ENCODE measurements at places on chromosomes 5 and 9.

- no peak for DNase-seq
Observed at GRCh38 chr9:97153967-97154366, 115.0 kb upstream of the CTSV start.

DNA sequence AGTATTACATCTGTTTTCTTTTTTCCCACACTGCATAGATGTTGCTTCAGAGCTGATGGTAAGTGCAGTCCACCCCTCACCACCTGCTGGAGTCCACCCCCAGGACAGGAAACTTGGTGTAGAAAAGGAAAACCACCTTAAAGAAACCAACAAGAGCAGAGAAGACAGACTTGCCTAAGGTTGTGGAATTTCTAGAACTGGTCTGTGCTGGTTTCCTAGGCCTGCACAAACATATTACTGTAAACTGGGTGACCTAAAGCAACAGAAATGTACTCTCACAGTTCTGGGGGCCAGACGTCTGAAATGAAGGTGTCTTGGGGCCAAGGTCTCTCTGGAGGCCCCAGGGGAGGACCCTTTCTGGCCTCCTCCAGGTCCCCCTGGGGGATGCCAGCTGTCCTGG lies 293.4 kb upstream of the IRX1 start:
- DNase-seq, result no peak

GRCh38 chr5:139156814-139157213 lies 41.4 kb downstream of the SIL1 start:
- no peak for DNase-seq

GRCh38 chr5:53127107-53127506 lies 17.6 kb upstream of the MOCS2 start:
- no peak for DNase-seq

DNA sequence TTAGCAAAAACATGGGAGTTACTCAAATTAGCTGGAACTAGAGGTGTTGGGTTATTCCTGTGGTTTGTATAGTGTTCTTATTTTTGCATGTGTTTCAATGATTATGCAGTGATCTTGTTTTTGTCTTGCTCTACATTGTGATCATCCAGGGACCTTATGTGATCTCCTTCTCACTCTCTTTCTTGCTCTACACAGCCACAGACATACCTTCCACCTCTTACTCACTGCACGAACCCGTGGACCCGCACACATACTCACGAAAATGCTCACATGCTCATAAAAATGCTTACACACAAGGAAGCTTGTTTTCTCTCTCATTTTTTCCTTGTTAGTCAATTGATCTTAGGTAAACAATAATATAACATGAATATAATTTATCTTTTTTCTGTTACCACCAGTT lies 187.1 kb downstream of the KDM4C start:
- no peak for DNase-seq

DNA sequence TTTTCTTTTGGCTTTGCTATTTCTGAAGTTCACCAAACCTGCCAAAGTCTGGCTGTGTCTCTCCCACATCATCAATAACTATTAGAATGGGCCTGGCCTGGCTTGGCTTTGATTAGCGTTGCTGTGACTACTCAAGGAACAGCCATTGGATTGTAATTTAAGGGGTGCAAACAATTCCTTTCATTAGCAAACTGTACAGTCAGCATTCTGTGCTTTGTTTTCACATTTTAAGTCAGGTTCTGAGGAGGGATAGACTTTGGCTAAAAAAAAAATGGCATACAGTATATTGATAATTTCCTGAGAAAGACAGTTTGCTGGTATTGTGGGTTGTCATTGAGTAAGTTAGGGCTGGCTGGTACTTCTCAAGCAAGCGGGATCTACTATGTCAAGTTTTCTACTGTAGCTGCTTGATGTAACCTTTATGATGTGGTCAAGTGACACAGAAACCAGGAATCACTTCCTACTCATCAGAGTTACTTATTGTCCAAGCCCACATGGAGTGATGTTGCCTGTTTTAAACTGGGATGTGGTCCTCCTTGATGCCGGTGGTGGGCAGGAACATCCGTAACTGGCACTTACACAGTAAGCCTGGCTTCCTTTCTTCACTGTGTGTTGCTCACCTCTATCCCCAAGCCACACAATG lies 161.4 kb downstream of the CD180 start:
- no peak for DNase-seq

DNA sequence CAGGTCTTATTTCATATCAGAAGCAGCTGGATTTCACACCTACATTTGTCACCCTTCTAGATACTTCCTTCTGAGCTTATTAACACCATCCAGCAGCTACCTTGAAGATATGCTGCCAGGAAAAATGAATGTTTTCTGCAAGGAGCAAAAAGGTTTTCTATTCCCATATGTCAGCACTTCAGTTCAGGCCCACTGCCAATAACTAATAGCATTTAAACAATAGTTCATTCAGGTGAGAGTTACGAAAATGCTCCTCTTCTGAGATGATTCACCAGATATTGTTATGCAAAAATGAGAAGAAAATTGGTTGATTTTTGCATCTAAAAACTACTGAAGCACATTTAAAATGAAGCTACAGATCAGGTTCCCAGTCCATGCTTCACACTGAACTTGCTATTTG lies 56.4 kb upstream of the ISL1 start:
- no peak for DNase-seq

GRCh38 chr5:14745753-14746152 lies 81.2 kb downstream of the OTULIN start:
- DNase-seq, result no peak

- no peak for DNase-seq
Observed at GRCh38 chr5:61498121-61498520, 166.1 kb downstream of the ZSWIM6 start.

GRCh38 chr9:86376016-86376415 lies 21.8 kb upstream of the TUT7 start:
- DNase-seq, result no peak

DNA sequence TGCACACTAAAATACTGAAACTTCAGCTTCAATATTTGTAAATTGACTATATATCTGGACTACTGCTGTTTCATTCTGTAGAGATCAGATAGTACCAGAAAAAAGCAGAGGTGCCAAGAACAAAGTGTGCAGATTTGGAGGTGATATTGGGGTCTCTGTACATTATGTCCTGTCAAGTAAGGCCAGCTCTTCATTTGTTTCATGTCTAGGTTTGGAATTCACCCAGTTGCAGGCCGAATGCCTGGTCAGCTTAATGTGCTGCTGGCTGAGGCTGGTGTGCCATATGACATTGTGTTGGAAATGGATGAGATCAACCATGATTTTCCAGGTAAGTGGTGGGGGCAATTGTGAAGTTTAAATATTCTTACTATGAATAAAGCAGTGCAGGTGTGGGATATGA lies 96.9 kb downstream of the NNT start:
- no peak for DNase-seq

- DNase-seq, result no peak
Observed at GRCh38 chr5:65186646-65187227, 295.0 kb downstream of the ADAMTS6 start.

- DNase-seq, result no peak
Observed at GRCh38 chr5:92019376-92019990, 636.4 kb upstream of the ARRDC3 start.

DNA sequence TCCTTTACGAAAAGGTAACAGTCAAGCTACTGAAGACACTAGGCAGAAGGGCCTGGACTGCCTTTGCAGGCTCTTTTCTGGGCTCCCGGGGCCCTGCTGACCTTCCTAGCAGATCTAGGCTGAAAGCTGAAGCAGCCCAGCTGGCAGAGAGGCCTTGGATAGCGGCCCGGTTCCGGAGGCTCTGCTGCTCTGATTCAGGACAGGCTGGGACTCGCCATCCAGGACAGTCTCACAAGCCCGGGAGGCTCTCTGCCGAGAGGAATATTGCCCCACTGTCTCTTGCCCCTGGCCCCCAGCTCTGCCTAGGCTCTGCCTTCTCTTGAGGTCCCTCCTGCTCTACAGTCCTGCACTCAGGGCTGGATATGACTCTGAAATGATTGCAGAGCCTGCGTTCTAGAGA lies 67.8 kb downstream of the PSD2 start:
- DNase-seq, result no peak

- DNase-seq, result no peak
Observed at GRCh38 chr9:739362-739761, 102.1 kb upstream of the DMRT1 start.

- DNase-seq, result no peak
Observed at GRCh38 chr5:150607105-150607504, 33.4 kb upstream of the SYNPO start.

DNA sequence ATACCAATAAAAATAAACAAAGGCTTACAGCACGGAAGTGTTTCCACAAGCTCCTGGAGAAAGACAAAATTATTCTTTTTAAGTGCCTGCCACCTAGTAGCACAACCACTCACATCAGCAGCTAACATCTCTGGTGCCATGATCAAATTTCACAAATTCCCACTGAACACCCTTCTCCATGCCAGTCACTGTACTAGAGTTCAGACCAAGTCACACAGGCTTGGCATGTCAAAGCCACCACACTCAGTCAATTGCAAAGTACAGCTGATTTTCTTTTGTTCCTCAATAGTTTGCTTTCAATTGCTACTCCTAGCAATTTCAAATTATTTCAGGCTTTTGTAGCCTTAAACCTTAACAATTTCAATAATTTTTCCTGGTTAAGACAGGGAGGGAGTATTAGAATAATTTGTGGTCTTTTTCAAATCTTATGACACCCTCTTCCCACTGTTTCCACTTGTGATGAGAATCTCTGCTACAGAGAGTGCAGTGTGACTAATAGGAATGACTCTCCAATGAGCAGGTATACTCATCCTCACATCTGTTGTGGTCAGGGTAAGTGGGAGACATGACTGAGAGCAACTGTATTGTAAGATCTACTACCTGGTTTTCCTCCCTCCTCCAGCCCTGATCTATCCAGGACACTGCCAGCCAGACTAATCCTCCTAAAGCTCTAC lies 46.2 kb downstream of the RNF145 start:
- peak; percentile 63 for DNase-seq

- no peak for DNase-seq
Observed at GRCh38 chr9:80467632-80468031, 895.9 kb downstream of the TLE4 start.

DNA sequence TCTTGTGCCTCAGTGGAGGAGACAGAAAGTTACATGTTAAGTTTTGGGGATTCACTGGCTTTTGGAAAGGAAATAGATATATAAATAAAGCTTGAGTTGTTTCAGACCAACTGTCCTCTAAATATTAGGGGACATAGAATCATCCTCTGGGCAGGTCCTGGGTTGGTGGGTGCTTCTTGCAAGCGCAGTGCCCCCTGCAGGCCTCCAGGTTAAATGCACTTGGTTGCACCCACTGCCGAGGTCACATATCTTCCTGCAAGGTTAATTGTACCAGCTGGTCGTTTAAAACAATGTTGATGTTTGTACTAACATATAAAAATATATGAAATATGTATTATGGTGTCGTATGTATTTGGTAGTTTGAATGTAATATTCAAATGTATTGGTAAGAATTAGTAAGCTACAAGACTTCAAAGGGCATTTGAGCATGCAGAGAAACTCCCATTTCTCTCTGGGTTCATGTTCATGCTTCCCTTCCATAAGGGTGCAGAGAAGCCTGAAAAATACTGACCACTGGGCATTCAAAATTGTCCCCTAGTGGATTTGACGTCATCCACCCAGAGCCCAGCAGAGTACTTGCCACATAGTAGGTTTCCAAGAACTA lies 87.0 kb downstream of the ZNF618 start:
- DNase-seq, result no peak

DNA sequence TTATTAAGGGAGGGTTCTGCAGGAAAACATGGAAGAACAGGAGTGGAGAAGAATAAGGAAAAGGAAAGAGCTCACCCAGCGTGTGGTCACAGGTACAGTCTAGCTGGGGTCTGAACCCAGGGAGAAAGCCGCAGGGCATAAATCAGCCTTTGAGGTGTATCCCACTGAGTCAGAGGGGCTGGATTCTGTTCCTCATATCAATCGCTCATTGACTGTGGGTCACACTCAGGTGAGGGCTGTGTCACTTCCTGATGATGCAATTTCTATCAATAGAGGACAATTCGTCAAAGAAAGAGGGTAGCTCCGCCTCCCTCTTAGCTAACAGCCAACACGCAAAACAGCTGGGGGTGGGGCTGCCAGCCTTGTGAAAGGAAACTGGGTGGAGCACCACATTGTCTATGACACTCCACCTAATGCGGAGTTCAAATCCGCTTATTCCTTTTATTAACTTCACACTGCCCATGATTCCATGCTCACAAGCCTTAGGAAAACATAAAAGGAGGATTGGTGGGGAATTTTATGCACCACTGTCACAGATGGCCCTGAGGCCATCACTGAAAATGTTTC lies 176.2 kb downstream of the ICE1 start:
- no peak for DNase-seq

- DNase-seq, result no peak
Observed at GRCh38 chr9:72622186-72622585, 100.8 kb downstream of the TMC1 start.

DNA sequence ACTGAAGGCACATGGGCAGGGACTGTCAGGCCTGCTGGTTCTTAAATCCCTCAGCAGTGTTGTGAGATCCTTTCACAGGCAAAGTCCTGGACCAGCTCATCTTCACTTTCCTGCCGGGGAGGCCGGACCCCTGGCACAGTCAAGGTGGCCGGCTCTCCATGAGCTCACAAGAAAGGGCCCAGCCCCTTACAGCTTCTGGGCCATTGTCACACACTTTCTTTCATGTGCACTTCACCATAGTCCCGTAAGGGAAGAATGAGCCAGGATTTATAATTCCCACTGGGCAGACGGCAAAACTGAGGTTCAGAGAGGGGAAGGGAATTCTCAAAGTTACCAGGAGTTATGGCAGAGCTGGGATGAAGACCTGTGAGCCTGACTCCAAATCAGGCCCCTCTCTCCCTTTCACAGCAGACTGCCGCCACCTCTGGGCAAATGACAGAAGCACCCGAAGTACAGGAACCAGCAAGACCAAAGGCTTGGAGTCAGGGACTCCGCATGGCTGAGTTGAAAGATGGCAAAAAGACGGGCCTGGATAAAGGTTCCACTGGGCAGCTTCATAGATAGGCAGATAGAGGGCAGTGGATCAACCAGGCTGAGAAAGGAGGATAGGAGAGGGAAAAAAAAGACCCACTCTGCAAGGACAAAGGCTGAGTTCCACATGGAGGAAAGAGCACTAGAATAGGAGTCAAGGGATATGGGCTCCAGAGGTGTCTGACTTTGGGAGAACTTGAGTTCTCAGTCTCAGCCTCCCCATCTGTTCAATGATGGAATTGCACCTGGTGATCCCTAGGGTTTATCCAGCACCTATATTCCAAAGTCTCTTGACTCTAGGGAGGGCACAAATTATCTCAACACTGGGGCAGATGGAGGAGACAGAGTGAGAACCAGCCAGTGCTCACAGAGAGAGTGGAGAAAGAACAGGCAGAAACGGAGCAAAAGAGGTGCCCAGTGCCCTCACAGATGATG lies 128.7 kb downstream of the PAX5 start:
- DNase-seq, result no peak

- DNase-seq, result no peak
Observed at GRCh38 chr9:124869986-124870560, 8.1 kb downstream of the ARPC5L start.

- no peak for DNase-seq
Observed at GRCh38 chr5:160039810-160040470, 31.0 kb downstream of the TTC1 start.

DNA sequence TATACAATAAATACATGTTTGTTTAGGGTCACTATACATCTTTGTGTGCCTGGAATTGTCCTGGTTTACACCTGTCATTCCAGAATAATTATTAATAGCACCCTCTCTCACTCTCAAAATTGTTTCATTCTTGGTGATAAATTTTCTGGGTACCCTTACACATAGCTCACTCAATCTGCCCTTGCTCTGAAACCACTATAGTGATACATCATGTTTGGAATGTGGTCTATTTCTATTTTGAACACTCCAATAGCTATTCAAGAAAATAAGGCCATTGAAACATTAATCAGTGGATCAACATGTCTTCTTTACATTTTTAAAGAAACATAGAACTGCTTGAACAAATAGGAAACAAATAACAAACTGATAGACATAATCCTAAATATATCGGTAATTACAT lies 158.7 kb downstream of the ARRDC3 start:
- DNase-seq, result peak; percentile 20

All from fibroblast of skin of left quadriceps (primary cell).